ENCODE measurements at places on chromosomes 13 and 19. TPM values are rescaled to one million over a fixed set of nuclear protein-coding genes. Genes with fewer than 3 reads are reported as not detected.
A peak's percentile ranks its signal among the peaks of the same experiment; 100 is the strongest.

DNA sequence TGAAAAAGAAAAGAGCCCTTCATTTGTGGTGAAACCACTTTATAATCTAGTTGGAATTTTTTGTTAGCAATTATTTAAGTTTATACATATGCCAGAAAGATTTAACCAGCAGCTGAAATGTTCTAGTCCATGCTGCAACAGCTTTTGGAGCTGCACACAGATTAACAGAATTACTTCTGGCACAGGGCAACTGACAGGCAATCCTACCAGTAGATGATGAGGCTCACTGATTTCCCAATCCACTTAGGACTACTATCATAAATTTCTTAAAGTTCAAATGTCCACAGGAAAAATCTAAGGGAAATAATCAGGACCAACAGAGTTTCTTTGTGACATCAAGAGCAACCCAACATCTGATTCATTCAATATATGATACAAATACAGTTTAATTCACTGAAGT lies 78.8 kb downstream of the CRYL1 start:
- DNase-seq = no peak

- DNase-seq = no peak
These were observed 21.9 kb downstream of the ANKRD27 start for GRCh38 chr19:32652894-32653598.

DNA sequence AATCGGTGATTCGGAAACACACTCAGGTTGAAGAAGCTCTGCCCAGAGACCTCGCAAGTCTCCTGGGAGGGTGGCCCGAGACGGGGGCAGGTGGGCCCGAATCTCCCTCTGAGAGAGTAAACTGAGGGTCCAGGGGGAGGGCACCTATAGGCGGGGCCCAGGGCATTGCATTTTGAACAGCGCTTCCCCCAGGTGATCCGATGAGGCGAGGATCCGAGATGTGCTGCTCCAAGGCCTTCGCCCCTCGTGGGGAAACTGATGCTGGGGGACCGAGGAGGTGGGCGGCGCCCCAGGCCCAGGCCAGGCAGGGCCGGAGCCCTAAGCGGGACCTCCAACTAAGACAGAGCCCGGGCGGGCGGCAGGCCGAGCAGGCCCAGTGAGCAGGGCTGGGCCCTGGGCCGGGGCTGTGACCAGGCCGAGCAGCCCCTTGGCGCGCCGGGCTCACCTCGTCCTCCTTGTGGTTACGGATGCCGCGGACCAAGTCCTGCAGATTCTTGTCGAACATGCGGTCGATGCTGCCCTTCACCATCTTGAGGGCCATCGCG lies 500 bp downstream of the AP3D1 start:
- DNase-seq = no peak

DNA sequence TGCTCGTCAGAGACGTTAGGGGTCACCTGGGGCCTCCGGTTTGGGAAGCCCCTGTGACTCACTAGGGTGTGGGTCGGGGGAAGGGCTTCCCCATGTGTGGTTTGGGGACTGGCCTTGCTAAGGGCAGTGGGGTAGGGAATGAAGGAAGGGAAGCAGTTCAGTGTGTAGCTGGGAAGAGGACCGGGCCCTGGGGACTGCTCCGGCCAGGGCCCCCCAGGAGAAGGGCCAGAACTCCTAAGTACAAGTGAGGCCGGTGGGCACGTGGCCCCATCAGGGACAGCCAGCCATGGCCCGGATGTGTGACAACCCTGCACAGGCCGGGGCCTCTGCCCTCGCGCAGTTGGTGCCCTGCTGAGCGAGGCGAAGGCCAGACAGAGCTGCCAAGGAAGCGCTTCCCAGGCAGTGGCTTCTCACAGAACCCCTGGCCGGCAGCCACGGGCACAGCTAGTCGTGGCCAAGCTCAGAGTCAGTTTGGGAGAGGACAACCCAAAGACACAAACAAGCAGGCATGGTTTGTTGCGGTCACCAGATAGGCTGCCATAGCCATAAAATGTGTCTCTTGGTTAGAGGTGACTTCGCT lies 25.7 kb downstream of the TEX29 start:
- no peak for DNase-seq

- no peak for DNase-seq
These were observed 704.4 kb upstream of the PCDH20 start for GRCh38 chr13:62119739-62120700.

- peak; percentile 41 for DNase-seq
These were observed at the start of gene PPFIA3 for GRCh38 chr19:49119411-49120324. PPFIA3 (plus strand) TSS chr19:49119544; CDS start chr19:49127874, 8,330 bp downstream.

GRCh38 chr13:60155978-60156377 lies 7.8 kb downstream of the DIAPH3 start:
- no peak for DNase-seq

DNA sequence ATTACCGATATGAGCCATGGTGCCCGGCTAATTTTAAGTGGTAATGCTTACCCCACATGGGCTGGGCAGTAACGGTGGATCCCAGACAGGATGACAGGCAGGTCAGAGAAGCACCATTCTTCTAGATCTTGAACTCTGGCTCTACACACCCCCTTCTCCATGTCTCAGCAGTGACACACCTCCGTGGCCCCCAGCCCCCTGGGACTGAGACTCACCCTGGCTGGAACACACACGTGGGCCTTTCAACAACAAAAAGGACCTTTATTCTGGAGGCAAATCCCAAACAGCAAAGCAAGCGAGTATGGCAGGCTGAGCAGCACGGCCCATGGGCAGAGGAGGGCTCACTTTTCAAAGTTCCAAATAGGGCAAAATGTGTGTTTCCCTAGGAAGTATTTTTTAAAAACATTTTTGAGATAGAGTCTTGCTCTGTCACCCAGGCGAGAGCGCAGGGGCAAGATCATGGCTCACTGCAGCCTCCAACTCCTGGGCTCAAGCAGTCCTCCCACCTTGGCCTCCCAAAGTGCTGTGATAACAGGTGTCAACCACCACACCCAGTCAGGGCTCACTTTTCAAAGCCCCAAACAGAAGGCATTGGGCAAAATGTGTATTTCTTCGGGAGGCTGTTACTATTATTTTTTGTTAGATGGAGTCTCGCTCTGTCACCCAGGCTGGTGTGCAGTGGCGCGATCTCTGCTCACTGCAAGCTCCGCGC lies 4.2 kb upstream of the PLIN4 start:
- DNase-seq = no peak

DNA sequence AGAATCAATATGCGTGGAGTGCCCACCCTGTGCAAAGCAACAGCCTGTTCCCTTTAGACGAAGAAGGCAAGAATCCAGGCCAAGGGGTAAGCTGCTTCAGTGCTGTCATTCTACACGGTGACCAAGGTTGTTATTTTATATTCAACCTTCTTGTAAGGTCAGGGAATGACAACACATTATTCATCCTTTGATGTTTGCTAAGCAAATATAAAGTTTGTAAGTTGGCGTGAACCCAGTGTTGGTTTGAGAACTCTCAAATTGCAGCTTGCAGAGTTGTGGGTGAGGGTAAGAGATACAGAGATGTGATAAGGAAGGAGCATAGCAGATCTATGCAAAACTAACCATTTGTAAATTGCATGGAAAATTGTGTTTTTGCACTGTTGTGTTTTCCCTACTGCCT lies 436.7 kb downstream of the FGF9 start:
- DNase-seq = no peak

- no peak for DNase-seq
These were observed 9.8 kb upstream of the ZNF544 start for GRCh38 chr19:58218899-58219298.

DNA sequence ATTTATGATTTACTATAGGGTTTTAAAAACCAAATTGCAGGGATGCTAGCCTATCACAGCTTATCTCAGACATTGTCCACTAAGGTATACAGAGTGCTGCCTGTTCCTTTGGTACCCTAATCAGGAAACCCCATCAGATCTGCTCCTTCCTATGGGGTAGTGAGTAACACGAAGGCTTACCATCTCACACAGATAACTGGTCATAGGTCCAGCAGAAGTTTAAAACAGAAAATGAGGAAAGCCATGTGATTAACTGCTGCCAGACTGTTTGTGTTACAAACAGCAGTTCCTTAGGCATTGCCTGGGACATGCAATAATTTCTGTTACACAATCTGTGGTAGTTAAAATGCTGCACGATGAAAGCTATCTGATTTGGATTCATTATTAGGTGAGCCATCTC lies 53.5 kb upstream of the ALOX5AP start:
- no peak for DNase-seq

DNA sequence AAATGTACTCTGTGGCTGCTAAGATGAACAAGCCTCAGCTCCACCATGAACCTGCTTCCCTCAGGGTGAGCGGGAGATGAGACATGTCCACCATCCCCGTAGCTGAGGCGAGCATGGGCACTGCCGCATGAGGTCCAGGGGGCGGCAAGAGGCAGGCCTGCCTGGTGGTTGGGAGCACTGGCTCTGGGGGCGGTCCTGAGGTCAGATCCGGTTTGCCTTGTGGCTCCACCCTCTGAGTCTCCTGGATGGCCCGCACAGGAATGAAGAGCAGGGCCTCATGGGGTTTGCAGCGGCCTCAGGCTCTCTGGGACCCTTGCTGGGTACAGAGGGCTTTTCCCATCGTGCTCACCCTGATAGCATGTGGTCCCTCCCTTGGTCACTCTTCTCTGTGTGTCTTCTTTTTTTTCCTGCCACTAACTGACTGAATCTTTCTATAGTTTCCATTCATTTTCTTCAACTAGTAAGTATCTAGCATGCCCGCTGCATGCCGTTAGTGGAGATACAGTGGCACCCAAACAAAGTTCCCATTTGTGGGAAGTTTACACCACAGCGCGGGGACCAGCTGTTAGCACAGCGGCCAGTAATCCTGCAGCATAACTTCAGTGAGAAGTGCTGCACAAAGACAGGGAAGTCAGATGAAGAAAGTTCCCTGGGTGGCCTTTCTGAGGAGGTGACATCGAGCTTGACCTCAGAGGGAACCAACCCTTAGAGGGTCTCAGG lies 37.3 kb downstream of the CAPN12 start:
- DNase-seq = no peak

- DNase-seq = no peak
These were observed 3.2 kb downstream of the KLF16 start for GRCh38 chr19:1860042-1860775.

DNA sequence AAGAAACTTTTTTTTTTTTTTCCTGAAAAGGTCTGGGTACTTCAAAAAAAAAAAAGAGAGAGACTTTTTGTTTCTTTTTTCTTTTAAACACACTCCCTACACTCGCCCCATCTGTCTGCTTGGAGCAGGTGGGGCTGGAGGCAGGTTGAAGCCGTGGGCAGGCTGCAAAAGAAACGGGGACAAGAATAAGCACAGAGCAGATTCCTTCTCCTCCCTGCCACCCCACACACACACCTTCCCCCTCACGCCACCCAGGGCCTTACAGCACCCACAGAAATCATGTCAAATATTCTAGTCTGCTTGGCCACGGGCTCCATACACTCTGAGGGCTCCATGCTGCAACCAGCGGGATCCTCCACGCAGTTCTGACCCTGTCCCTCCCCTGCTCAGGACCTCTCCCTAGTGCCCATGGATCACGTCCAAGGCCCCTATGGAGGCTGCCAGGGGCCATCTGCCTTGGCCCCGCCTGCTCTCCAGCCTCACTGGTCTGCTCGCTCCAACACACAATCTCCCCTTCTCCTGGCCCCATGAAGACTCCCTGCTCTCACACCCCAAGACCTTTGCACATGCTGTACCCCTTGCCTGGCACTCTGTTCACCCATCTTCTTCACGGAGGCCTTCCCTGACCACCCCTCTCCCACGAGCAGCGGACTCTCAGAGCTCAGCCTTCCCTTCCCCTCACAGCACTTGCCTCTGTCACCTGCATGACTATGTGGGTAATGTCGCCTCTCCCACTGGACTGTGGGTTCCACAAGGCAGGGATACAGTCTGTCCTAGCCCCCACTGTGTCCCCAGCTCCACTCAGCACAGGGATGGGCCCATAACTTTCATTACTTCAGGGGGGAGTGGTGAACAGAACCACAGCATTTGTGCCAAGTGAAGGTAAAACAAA lies 11.4 kb downstream of the AKT2 start:
- no peak for DNase-seq

GRCh38 chr13:106471957-106472543 lies 63.4 kb downstream of the EFNB2 start:
- no peak for DNase-seq

GRCh38 chr19:10146142-10146541 lies 26.4 kb upstream of the EIF3G start:
- DNase-seq = no peak

GRCh38 chr19:28429356-28429755 lies 783.6 kb downstream of the UQCRFS1 start:
- DNase-seq = no peak

GRCh38 chr19:4390017-4390566 lies 10.3 kb downstream of the SH3GL1 start:
- DNase-seq = no peak

GRCh38 chr19:55355213-55355821 lies 798 bp upstream of the COX6B2 start:
- DNase-seq = no peak

- DNase-seq = no peak
These were observed 60.4 kb upstream of the ABCC4 start for GRCh38 chr13:95361686-95362085.

DNA sequence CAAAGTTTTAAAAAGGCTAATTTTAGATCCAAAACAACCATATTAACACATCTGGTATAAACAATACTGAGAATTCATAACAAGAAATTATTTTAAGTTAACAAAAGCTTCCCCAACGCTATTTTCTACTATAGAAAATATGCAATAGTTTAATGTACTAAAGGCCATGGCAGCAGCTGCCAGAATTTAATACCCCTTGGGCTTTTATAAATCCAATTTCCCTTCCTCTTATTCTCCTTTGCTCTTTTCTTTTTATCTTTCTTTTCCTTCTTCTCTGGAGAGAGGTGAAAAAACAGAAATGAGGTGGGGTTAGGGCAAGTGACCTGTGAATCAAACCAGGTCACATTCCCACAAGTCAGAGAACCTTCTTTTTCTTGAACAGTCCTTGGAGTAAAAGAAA lies 58.9 kb downstream of the ENOX1 start:
- no peak for DNase-seq

GRCh38 chr13:113098162-113098732 lies 7.3 kb upstream of the F7 start:
- no peak for DNase-seq

GRCh38 chr19:10817291-10818038 lies 18.5 kb downstream of the TMED1 start:
- DNase-seq = peak; percentile 73

DNA sequence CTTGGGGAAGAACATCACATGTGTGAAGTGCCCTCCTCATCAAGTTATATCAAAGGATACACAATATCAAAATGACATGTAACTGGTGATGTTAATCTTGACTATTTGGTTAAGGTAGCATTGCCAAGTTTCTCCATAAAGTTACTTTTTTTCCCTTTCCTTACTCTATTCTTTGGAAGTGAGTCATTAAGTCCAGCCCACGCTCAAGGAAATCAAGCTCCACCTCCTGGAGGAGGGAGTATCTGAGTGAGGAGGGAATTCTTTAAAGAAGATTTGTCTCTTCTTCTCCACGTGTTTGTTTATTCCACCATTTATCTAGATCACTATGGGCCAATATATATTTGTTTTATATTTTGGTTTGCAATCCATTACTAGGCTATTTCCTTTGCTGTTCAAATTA lies 33.6 kb upstream of the FNDC3A start:
- DNase-seq = no peak

CDADC1 gene
- 17.1 TPM for total RNA-seq

GIPR gene
- total RNA-seq = 0.98 TPM

KLK10 gene
- 3.1 TPM for total RNA-seq

POGLUT2 gene
- 6.6 TPM for total RNA-seq

FUT1 gene
- total RNA-seq = 1.3 TPM

FGF21 gene
- not detected for total RNA-seq

MAST1 gene
- not detected for total RNA-seq

KLHL1 gene
- total RNA-seq = not detected

FBN3 gene
- 2.5 TPM for total RNA-seq

IGFL1 gene
- not detected for total RNA-seq

SLC25A23 gene
- 45.6 TPM for total RNA-seq
